ENCODE measurements at places on chromosomes 3 and 15.

- no peak for DNase-seq
Measured at GRCh38 chr3:151599103-151599672, 134.5 kb upstream of the AADACL2 start.

- DNase-seq, result no peak
Measured at GRCh38 chr15:70541511-70541910, 221.8 kb downstream of the UACA start.

GRCh38 chr15:99137111-99137546 is 32.2 kb downstream of the SYNM start:
- no peak for DNase-seq

GRCh38 chr3:166367947-166368533 is 530.8 kb upstream of the BCHE start:
- DNase-seq, result no peak

DNA sequence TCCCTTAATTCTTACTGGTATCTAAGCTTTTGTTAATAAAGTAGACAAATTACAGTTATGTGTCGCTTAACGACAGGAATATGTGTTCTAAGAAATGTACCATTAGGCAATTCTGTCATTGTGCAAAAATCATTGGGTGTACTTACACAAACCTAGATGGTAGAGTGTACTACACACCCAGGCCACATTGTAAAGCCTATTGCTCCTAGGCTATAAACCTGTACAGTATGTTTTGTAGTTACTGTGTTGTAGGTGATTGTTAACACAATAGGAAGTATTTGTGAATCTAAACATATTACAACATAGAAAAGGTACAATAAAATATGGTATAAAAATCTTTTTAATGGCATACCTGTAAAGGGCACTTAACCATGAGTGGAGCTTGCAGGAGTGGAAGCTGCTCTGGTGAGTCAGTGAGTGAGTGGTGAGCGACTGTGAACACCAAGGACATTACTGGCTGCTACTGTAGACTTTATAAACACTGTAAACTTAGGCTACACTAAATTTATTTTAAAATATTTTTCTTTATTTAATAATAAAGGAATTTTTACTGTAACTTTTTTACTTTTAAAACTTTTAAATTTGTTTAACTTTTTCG is 47.4 kb downstream of the FSIP1 start:
- DNase-seq, result no peak

Data from activated T-cell treated with anti-CD3 and anti-CD28 coated beads, Interleukin-2, amount 50 U/mL, for 1 hour (primary cell).